ENCODE measurements at places on chromosomes 2 and 18. TPM values are rescaled to one million over a fixed set of nuclear protein-coding genes. Genes with fewer than 3 reads are reported as not detected.

GRCh38 chr2:8232871-8233270, 449.0 kb upstream of the ID2 start:
- DNase-seq = no peak

Gene PRSS56
- not detected for polyA plus RNA-seq

DNA sequence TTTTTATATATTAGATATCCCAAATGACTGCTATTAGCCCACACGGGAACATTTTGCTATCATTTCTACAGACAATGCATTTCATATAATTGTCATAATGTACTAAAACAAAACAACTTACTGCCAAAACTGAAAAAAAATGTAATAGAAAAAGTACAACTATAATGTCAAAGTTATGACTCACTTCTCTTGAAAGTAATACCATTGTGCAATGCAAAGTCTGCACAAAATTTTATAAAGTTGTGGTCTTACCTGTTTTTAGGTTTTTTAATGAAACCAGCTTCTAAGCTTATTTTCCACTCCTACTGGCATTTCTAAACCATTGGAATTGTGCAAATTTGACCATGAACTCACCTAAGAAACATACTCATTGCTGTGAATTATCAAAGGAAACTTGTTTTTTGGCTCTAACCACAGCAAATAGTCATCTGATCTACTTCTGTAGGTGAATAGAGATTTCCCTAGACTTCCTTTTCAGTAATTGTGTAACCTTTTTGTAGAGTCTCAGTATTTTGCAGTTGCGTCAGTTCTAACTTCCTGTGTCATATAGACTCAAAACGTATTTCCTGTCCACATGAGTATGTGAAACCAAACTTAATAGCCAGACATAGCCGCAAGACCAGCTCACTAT, 31.9 kb upstream of the TFPI start:
- DNase-seq = no peak

DNA sequence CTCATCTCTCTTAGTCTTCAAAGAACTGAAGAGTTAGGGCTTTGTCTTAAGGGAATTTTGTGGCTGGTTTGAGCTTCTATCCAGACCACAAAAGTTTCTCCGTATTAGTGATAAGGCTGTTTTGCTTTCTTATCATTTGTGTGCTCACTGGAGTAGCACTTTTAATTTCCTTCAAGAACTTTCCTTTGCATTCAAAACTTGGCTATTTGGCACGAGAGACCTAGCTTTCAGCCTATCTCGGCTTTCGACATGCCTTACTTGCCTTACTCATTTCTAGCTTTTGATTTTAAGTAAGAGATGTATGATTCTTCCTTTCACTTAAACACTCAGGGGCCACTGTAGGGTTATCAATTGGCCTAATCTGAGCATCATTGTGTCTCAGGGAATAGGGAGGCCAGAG, 29.9 kb downstream of the HDHD2 start:
- DNase-seq = no peak

DNA sequence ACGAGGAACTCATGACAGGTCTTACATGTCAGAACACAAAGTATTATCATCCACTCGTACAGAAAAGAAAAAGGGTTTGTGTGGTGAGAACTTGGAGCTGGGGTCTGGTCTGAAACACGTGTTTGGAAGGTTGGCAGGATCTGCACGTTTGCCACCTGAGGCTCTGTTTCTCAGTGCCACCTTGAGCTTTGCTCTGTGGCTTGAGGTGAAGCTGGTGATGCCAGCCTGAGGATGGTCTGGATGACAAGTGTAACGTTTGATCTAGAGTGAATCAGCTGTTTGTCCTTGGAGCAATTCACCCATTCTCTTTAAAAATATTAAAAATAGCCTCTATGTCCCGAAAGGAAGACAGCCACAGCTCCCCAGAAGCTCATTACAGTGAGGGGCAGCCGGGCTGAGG, 45.4 kb upstream of the KLF11 start:
- no peak for DNase-seq

Data from small intestine (tissue), 16 donors.